ENCODE measurements at places on chromosomes 16 and 17.

DNA sequence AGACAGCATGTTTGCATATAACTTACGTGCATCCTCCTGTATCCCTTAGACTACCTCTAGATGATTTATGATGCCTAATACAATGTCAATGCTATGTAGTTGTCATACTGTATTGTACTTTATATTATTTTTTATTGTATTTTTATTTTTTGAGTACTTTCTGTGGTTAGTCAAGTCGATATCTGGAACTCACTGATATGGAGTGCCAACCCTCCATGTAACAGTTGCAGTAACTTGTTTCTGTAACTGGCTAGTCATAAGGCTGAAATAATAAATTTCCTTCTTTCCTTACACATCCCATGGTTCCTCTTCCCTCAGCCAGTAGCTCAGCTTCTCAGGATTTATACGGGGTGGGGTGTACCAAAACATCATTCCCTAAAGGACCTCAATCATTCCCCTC, 23.5 kb downstream of the MPHOSPH6 start:
- no peak for DNase-seq

DNA sequence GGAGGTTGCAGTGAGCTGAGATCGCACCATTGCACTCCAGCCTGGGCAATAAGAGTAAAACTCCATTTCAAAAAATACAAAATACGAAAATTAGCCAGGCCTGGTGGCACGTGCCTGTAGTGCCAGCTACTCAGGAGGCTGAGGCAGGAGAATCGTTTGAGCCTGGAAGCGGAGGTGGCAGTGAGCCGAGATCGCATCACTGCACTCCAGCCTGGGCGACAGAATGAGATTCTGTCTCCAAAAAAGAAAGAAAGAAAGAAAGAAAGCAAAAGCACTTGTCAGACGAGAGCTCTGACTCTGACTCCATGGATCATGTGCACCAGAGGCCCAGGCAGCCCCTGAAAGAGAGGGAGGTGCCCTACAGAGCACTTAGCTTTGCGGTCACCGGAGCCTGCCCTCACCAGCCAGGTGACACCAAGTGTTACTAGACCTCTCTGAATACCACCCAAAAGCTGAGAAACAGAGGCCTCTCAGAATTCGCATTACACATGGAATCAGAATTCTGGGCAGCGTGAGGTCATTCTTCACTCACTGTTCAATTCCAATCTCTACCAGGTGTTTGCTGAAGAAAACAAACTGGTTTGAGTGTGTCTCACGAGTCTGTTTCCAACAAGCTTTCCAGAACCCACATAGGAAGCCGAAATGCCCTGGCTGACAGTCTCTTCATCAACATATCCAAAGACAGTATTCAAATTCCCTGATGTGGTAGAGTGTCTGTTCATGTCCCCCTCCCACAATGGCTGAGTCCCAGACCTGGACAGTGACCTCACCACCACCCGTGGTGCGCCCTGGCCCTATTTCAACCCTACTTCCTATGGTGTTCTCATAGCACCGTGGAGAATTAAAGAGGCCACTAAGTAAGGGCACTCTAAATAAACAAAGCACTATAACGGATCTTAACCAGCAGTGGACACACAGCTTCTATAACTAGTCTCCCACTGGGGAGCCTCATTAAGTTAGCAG, 1.5 kb downstream of the FLCN start:
- no peak for DNase-seq

DNA sequence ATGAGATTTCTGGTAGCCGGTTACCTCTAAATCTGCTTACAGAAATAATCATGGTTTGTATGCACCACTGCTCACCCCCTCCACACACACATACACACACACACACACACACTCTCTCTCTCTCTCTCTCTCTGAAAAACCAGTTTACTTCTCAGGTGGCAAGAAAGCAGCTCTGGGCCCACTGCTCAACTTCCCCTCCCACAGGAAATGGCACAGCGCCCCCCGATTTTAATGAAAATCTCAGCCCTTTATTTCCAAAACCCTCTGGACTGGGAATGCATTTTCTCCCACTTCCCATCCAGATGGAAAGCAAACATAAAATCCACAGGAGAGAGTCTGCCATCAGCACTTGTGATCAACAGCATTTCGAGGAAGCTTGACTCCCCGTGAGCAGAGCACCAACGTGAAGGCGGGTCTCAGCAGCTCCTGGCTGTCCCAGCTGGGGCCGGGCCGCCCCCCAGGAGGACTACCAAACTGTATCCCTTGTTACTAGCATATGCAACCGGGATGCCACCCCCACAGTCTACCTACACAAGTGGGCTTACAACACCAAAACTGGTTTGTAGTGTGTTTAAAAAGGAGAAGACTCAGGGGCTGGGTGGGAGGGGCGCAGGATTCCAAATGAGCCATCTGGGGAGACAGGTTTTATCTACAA, 121.1 kb downstream of the SLC39A11 start:
- no peak for DNase-seq

DNA sequence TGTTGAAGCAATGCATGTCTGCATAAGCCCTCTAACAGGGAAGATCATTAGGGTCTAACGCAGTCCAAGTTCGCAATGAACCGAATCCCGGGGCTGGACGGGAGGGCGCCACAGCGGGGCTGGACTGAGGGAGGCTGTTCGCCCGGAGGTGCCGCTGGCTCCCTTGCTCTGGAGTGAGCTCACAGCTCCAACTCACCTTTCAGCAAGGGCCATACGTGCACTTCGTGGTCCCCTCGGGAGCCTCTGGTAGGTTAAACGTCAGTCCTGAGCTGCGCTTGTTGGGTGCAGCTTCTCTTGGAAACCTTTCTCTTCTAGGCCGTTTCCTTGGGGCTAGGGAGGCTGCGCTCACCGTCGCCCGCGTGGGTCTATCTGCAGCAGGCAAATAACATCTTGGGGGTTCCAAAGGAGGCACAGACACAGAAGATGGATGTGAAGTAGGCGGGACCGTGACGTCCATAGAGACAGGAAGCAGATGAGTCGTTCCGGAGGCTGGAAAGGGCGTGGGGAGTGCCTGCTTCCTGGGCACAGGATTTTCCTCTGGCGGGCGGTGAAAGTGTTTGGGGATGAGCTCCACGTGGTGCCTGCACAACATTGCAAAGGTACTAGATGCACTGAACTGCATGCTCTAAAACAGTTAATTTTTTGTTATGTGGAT, 21.9 kb downstream of the ATP2C2 start:
- DNase-seq = no peak

DNA sequence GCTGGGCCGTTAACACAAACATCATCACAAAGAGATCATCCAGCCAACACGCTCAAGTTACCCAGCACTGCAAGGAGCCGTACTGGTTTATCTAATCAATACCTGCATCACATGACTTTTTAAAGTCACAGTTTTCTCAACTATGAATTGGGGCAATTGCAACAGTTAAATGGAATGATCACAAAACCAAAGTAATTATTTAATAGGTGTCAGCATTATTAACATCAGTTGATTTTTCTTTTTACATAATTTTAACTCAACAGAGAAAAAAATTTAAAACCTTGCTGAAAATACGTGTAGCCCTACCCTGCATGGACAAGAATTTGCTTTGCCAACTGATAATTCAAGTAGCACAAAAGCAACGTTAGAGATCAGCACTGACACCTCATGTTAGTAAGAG, 95.7 kb upstream of the SOX9 start:
- no peak for DNase-seq

- DNase-seq = no peak
Observed at GRCh38 chr17:6376931-6377361, 58.0 kb downstream of the AIPL1 start.

DNA sequence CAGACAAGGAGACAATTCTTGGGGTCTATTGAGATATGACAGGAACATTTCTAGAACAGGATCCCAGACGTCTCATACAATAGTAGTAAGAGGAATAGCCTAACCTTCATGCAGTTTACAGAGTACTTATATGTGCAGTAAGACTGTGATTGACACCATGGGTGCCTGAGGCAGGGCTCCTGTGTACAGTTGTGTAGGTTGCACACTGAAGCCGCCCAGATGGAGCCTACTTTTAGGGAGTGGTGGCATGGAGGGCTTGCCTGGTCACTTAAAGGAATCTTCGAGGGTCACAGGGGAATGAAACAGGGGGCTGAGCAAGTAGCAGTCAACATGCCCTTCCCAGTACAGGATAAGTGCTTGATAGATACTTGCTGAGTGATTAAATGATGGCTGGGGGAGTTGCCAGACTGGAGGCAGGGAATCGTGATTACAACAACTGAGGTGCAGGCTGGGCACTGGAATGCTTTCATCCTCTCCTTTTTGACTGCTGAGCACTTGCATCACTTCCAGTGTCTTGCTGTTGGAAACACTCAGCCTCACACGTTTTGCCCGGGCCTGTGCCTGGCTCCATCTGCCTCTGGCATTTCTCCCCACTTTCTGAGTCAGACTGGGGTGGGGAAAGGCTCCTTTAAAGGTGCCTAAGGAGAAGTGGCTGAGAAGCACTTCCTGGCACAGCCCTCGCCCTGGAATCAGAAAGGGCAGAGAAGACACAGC, 71.0 kb downstream of the COPRS start:
- DNase-seq = no peak

DNA sequence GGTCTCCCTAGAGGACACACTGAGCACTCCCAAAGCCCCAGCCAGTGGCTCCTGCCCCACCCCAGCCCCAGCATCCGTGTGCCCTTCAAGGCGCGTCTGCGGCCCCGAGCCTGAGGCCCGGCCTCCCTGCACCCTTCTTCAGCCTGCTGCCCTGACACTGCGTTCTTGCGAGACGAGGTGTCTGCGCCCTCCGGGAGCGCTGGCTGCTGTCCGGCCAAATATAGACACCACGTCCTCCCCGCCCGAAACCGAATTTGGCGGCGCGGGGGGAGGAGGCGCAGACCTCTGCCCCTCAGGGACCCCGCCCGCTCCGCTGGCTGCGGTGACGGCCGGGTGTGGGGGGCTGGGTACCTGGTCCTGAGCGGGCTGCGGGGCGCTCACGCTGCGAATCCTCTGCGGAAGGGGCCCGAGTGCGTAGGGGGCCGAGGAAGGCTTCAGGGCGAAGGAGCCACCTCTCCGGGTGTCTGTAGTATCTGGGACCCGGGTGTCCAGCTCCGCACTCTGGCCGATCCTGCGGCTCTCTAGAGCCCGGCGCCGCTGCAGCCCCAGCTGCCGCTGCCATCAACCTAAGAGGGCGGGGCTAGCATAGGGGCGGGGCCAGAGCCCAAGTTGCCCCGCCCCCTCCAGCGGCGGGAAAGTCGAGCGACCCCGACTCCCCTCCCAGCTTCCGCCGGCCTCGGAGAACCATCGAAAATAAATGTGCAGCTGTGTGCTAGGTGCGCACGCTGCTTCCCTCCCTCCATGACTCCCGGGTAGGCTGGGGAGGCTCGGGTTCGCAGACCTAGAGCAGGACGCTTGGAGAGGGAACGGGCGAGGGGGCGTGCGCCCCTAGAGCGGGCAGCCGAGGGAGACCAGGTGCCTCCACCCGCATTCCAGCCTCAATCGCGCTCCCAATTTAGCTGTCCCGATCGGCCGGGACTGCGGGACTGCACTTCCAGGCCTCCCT, at the start of gene CORO6:
Gene CORO6, minus strand, starts transcription at position 576 of the 946 bp plus-strand sequence. CDS start 1,491 bp downstream, outside the sequence.
- no peak for DNase-seq

- DNase-seq = no peak
Observed at GRCh38 chr17:83155128-83156121, 76.0 kb downstream of the METRNL start.

DNA sequence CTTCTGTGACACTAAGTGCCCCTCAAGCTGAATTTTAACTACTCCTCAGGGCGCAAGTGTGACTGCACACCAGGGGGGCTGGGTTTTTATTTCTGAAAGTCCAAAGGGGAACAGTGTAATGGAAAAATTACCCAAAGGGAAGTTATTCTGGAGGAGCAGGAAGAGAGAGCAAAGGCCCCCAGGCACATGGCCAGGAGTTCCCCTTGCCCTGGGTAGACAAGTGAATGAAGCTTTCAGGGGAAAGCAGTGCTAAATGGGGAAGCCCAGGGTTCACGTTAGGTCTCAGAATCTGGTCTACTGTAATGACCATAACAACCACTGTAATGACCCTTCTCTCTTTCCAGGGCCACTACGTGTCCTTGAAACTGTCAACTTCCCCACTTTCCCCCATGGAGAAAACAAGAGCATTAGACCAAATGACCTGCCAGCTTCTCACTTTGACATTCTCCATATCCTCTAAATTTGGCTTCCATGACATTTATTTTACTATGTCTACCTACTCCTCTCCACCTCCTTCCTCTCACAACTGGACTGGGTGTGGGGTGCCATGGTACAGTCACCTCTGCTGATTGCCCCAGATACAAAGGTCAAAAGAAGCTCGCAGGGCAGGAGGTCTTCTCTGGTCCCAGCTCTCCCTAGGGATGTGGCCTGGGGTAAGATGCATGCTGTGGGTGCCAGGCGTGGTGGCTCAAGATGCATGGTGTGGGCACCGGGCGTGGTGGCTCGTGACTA, 34.1 kb upstream of the MMP2 start:
- DNase-seq = no peak

DNA sequence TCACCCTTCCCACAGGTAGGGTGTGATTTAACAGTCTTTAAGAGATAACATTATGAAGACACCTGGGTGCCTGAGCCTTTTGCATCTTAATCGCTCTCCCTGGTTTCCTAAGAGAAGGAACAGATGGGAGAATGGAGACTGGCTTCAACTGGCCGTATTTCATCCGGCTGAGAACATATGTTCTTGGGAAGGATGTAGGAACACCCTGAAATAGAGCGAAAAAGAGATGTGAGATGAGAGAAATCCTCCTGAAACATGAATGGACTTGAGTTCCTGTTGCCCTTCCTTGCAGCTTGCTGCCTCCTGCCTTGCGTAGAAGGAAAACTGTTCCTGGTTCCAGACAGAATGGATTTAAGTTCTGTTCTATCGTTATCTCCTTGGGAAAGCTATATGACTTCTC, 385.4 kb upstream of the RBFOX1 start:
- no peak for DNase-seq

DNA sequence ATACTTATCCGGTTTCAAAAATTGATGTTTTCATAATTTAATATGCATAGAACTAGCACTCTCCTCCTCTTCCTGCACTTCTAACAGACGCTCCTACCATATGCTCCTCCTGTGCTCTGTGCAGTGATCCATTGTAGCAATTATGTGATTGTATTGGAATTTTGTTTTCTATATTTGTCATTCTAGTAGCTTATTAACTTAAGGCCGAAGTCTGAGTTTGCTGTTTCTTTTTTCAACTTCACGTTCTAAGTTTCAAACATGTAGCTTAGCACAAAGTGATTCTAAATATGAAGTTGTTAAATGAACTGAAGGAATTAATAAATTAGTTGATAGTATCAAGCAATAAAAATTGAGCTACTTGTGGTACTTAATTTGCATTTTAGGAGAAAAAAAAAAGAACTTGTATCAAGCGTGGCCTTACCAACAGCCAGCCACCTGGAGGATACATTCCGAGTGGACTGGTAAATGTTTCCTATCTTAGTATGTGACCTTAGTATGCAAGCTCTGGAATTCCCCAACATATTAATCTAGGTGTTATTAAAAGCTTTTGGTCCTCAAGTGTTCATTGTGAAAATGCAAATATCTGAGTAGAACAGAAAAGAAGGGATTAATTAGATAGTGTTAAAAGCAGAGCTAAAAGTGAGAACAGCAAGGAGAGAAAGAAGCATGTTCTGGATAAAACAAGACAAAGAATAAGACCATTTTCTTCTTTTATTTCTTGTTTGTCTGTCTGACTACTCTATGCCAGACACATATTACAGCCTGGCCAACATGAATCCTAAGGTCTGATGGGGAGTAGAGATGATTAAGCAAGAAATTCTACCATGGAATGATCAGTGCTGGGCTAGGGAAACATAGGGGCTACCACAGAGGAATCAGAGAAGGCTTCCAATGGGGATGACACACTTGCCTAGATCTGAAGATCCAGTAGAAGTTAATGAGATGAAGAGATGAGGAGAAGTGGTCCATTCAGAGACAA, 290.4 kb upstream of the MON1B start:
- no peak for DNase-seq
